CD4-positive, alpha-beta T cell treated with Interleukin-12 subunit alpha and Interleukin-12 subunit beta, for 1 hour (primary cell): ENCODE measurements at places on chromosomes 12 and 14.
A peak's percentile ranks its signal among the peaks of the same experiment; 100 is the strongest.

- DNase-seq = no peak
Measured at GRCh38 chr12:90090929-90091651, 382.5 kb upstream of the ATP2B1 start.

- no peak for DNase-seq
Measured at GRCh38 chr14:99202516-99202915, 69.5 kb downstream of the BCL11B start.

- no peak for DNase-seq
Measured at GRCh38 chr12:90833228-90833627, 121.7 kb downstream of the CCER1 start.

DNA sequence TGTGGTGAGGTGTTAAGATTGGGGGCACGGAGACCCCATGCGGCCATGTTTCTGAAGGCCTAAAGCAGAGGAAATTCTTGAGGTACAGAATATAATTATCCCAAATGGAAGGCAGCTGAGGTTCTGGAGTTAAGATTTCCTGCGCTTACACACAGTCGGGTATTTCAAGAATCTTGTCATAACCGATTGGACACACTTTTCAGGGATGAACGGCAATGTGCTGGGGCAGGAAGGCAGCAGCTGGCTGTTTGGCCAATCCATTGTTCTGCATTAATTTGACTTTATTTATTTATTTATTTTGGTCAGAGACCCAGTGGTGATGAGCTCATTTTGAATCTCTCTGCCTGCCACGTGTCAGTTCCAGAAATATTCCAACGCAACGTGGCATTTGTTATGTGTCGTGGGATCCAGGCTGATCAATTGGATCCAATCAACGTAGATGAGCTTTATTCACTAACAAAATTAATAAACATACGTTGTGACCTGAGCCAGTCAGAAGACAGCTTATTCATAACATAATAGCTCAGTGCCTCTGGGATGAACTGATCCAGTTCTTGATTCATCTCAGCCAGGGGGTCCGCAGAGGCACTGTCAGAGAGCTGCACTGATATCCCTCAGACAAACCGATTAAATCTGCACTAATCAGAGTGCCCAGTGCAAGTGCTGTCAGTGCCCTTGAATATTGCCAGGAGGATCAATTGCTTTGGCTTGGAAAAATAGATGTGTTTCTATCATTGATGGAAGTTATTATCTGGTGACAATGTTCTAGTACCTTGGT, 181.0 kb downstream of the KTN1 start:
- DNase-seq = no peak

- no peak for DNase-seq
Measured at GRCh38 chr12:3913278-3913677, 40.1 kb upstream of the PARP11 start.

DNA sequence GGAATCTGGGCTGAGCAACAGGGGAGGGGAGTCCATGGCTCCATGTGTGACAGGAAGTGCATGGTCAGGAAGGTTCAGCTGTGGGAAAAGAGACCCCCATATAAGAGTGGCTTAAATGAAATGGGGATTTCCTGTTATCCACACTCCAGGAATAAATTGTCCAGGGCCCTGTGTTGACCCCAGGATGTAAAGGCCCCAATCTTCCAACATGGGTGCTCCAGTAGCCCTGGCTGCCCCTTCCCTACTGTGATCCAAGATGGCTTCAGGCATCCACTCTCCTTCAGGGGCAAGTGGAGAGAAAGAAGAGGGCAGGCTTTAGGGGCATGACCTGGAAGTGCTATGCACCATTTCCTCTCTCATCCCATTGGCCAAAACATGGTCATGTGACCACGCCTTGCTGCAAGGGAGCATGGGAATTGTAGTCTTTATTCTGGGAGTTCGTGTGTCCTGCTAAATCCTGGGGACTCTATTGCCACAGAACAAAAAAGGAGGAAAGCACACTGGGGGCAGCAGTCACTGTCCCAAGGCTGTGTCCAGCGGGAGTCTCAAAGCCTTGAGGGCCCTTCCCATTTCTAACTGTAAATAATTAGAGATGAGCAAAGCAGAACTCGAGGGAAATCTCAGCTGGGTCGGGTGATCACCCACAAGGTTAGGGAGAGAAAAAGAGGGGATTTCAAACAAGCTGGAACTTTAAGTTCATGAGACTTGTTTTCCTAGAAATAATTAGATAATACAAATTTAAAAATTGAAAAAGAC, 289.2 kb downstream of the ADGRD1 start:
- DNase-seq = peak; percentile 8

DNA sequence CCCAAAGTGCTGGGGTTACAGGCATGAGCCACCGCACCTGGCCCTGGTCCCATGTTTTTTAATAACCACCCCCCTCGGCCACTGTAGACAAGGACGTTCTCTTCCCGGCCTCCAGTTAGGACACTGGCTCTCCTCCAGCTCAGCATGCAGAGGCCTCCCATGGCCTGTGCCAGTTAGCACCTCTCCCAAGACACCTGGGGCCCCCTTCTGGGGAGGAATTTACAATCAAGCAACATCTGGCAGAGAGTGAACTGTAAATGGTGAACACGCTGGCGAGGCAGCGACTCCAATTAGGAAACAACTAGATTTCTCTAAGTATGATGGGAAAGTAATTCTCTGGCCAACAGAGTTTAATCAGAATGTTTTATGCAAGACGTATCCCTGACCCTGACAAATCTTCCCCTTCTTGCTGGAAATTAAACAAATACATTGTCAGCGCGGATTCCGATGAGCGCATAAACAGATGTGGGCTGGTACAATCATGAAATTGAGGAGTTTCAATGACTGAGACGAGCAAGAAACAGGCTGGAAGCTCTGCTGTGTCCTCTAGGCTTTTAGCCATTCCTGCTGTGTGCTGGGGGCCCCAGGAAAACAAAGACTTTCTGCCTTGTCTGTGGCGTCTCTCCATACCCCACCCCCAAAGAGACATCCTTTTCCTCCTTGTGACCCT, 61.7 kb upstream of the DLK1 start:
- no peak for DNase-seq

DNA sequence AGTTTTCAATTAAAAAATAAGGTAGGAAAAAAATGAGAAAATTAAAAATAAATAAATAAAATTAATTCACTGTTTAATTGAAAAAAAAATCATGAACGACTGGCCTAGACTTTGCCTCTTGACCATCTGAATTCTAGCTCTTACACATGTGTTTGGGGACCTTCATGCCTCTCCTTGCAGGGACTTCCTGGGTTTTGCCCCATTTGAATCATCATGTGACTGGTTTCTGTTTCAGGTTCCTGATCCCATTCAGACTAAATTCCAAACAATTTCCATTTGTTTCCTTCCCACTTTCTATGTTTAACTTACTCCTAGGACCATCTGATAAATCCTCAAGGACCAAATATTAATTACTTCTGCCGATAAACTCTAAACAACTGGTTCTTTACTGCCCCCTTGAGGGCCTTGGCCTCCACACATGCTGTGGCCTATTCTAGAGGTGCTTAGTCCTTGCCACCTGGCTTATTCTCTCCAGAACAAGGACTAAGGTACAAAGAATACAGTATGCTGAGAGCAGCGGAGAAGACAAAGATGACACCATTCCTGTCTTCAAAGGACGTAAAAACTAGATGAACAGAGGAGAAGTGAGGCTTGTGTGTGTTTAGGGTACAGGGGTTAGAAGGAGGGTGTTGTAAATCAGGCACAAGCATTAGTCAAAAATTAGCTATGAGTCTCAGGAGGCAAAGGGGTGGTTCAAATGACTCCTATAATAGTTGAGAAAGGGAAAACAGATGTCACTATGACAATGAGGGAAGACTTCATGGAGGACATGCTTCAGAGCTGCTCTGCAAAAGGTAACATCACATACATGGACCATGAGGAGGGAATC, 125.8 kb upstream of the AVPR1A start:
- DNase-seq = no peak

DNA sequence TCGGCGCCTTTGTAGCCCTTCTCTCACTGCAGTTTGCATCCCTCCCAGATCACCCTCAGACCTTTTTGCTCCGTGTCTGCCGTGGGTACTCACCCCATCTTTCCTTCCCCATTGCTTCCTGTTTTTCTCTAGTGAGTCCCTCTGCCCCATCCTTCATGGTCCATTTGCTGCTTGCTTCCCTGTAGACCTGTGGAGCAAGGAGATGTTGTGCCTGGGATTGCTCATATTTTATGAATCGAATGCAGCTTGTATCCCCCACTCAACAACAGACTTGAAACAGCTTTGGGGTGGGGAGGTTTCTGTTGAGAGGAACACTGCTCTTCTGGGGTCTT, 661 bp downstream of the DENR start:
- no peak for DNase-seq

DNA sequence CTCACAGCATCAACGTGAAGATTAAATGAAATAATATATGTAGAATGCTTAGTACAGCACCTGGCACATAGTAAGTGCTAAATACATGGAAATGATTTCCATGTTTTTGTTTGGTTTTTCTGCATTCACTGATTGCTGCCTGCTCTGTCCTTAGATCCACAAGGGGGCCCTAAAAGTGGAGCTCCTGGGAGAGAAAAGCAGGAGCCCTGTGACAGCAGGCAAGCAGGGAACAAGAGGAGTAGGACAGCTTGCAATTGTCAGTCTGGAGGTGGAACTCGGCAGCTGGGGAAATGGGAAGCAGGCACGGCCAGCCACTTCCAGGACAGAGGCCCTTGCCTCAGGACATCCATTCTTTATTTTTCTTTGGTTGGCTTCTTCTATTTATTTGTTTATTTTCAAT, 292.9 kb downstream of the BMP4 start:
- no peak for DNase-seq

GRCh38 chr12:4643747-4644146, 5.1 kb downstream of the AKAP3 start:
- DNase-seq = no peak

- DNase-seq = no peak
Measured at GRCh38 chr14:101122237-101123141, 219.0 kb upstream of the RTL1 start.

GRCh38 chr12:48201516-48201915, 1.6 kb downstream of the OR10AD1 start:
- no peak for DNase-seq

GRCh38 chr12:47888153-47888819, 16.5 kb downstream of the VDR start:
- no peak for DNase-seq

DNA sequence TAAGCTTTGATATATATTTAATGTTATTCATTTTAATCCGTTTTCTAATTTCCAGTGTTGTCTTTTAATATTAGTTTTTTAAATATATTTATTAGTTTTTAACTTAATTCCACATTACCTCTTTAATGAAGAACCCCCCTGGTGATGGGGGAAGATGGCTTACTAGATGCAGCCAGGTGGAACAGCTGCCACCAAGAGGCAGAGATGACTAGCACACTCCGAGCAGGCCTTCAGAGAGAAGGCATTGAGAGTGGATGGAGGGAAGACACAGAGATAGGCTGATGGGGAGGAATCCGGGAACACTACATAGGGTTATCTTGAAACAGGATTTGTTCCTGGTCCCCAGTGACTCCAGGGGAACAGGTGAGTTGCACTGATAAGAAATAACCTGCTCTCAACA, 771.6 kb downstream of the LRFN5 start:
- no peak for DNase-seq

GRCh38 chr14:86756521-86757190, 1226.7 kb downstream of the FLRT2 start:
- DNase-seq = no peak

DNA sequence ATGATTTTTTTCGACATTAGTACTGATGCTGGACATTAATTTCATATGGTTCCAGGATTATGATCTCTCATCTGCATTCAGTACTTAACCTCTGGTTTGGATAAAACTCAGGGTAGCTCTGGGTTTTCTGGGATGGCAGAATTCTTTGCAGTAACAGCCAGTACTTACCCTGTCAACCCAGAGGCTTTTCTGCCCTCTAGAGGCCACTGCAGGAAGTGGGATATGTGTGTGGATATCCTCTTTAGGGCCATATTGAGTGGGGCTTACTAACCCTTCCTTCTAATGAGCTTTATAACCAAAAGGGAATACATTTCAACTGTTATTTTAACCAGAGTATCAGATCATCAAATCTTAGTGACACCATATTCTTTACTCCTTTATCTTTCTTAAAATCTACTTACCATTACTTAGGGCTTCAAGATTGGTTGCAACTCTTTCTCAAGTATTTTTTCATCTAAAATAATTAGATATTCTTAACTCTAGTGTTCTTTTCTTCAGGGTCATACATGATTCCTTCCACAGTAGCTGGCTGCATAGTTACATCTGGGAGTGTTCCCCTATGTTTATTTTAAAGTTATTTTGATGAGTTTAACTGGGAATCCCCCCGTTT, 488.0 kb upstream of the STXBP6 start:
- no peak for DNase-seq

- DNase-seq = no peak
Measured at GRCh38 chr12:14782756-14783155, 20.5 kb downstream of the WBP11 start.

- no peak for DNase-seq
Measured at GRCh38 chr14:92789457-92790089, 4.5 kb upstream of the GOLGA5 start.

GRCh38 chr12:63023926-63024325, 89.0 kb upstream of the PPM1H start:
- no peak for DNase-seq

DNA sequence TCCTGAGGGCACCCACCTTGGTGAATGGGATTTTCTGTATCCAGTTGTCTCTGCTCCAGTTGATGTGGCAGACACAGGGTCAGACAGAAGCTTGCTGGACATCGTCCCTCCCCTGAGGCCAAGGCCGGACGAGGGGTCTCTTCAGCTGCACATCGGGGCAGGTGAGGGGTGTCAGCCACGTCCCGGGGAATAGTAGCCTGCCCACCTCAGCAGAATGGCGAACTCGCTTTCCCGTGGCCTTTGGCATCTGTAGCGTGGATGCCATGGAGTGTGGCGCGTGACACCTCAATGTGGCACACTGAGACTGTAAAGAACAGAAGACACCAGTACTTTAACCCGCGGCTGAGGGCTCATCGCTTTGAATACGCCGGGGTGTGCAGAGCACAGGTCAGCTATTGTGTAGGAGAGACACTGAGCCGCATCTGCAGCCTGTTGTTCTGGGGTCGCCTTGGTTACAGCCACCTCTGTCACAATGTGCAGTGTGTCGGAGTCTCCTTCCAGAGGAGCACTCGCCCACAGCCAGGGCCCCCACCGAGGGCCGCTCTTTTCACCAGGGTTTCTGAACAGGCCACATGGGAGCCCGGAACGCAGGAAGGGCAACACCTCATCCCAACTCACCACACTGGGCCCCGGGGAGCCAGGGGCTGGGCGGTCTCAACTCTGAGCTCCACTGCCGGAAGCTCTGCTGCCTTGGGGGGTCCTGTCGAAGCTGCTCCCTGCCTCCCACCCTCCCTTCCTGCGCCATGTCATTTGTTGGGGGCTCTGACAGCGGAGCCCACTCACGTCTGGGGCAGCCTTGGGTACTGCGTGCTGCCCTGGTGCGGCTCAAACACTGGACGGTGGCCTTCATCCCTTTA, 77.0 kb downstream of the ADGRD1 start:
- no peak for DNase-seq
